Right lobe of liver (tissue), 6 donors: ENCODE measurements at places on chromosomes 13 and 19.
A peak's percentile ranks its signal among the peaks of the same experiment; 100 is the strongest.

GRCh38 chr13:84741253-84741652 lies 859.0 kb upstream of the SLITRK1 start:
- DNase-seq, result no peak

GRCh38 chr19:5046339-5047039 lies 77.6 kb downstream of the KDM4B start:
- no peak for DNase-seq

- peak; percentile 18 for DNase-seq
Observed at GRCh38 chr19:41456342-41456918, 13.5 kb downstream of the ERICH4 start.

DNA sequence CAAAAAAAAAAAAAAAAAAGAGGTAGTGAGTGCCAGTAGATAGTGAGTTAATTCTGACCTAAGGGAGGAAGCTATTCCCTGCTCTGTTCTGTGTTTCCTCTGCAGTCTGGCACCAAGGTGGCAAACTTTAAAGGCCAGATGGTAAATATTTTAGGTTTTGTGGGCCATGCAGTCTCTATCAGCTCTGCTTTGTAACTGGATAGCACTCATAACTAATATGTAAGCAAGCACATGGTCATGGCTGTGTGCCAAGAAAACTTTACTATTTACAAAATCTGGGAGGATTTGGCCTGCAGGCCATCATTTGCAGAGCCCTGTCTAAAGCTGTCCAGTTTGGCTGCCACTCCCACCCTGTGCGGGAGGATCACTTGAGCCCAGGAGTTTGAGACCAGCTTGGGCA lies 4.3 kb downstream of the PIN1 start:
- no peak for DNase-seq

- no peak for DNase-seq
Observed at GRCh38 chr13:32107973-32108372, 76.4 kb downstream of the FRY start.
